ENCODE measurements at places on chromosomes 7 and 10. TPM values are rescaled to one million over a fixed set of nuclear protein-coding genes. Genes with fewer than 3 reads are reported as not detected.

- DNase-seq, result no peak
These were observed 73.1 kb downstream of the ADCYAP1R1 start for GRCh38 chr7:31125171-31125570.

The SPDYE16 gene
- total RNA-seq, result not detected

DNA sequence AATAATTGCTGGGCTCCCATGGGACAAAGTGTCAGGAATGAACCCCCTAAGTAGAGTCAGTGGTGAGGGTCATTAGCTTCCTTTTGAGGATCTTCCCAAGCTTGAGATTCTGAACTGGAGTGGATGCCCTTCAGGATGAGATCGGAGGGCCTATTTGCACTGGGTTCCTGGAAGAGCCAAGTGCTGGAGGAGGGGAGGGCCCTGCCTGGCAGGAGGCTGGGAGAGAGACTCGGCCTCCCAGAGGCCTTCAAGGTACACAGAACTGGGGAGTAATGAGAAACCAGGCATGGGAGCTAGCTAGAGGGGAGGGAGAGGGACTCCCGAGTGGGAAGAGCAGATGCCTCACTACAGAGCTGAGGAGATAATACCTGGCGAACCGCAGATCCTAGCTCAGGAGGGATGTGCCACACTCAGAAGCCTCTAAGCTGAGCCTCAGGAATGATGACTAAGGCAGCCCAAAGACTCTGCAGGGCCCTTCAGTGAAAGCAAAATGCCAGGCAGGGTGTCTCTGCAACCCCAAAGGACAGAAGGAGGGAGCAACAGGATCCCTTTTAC lies 9.4 kb downstream of the PDAP1 start:
- DNase-seq, result no peak

DNA sequence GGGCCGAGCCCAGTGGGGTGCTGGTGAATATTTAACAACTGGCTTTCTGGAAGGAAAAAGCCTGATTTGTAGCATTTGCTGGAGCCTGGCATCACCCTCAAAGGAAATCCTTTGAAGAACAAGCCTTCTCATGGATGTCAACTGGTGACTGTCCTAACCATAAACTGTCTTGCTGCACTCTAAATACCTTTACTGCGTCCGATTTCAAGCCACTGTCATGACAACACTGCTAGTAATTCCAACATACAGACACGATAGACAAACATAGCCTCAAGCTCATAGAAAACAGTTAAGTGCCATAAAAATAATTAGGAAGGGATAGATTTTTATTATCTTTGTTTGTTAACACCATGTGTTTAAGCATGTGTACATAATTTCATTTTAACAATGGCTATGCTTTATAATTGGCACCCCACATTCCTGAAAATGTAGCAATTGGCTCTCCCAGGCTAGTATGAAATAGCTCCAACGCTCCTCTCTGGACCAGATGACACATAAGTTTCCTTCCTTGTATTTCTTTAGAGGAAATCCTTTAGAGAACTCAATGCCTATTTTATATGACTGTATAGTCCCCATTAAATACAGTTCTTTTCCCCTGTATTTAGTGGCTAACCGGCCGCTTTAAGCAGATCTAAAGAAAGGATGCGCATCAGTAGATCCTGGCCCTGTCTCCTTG lies 273.4 kb downstream of the PRPF18 start:
- no peak for DNase-seq

GRCh38 chr7:139119486-139119849 lies 9.9 kb upstream of the ZC3HAV1 start:
- no peak for DNase-seq

- DNase-seq, result no peak
These were observed 239.5 kb upstream of the POT1 start for GRCh38 chr7:125169088-125169487.

DNA sequence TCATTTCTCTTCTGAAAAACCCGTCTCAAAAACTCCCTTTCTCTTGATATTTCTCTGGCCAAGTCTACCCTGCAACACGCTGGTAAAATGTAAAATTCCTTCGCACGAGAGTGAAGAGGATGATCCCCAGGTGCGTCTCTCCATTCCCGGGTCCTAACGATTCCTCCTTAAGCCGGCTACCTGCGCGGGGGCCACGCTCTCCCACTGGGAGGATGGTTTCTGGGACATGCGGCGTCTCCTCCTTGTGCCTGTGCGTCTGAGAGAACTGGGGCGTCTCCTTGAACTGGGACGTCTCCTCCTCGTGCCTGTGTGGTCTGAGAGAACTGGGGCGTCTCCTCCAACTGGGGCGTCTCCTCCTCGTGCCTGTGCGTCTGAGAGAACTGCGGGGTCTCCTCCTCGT lies 149.9 kb downstream of the WDR37 start:
- no peak for DNase-seq

- DNase-seq, result no peak
These were observed 353.7 kb downstream of the GLRX3 start for GRCh38 chr10:130489891-130490290.

- no peak for DNase-seq
These were observed 8.7 kb upstream of the EN2 start for GRCh38 chr7:155449008-155449868.

The ZP3 gene
- 0.86 TPM for total RNA-seq

The ZNF33A gene
- 13.2 TPM for total RNA-seq

DNA sequence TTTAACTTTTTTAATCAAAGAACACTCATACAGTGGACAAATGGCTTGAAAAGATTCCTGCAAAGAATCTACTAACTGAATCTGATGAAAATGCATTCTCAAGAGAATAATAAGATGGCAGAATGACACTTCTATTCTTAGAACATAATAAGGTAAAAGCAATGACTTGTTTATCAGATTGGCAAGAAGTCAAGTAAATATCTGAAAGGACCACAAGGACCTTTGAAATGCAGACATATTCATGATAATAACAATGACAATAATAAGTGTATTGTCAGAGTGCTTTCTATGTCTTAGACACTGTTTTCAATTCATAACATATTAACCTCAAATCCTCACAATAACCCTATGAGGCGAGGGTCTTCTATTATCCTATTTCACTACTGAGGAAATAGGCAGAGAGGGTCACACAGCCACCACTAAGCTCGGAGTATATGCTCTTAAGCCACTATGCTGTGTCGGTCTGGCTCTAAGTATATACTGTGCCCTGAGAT lies 10.6 kb downstream of the HACD1 start:
- no peak for DNase-seq

GRCh38 chr10:86922553-86922961 lies 34.9 kb downstream of the MMRN2 start:
- DNase-seq, result no peak

The SUN1 gene
- total RNA-seq, result 73.4 TPM

The FAM131B gene
- total RNA-seq, result 1.3 TPM

- no peak for DNase-seq
These were observed 184.3 kb upstream of the CTBP2 start for GRCh38 chr10:125344573-125345171.

DNA sequence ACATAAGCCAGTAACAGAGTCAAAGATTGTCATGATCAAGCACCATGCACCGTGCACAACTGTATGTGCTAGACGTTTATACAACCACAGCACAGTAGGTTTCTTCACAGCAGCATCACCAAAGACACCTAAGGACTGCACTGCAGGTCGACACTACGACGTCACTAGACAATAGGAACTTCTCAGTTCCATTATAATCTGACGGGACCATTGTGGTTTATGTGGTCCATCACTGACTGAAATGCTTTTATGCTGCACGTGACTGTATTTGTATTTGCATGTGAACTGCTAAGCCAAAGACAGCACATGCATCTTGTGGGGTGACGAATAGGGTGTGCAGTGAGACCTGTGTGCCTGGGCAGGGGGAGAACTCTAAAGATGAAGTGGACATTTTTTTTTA lies 164.9 kb downstream of the PARD3 start:
- DNase-seq, result no peak

GRCh38 chr7:89023206-89023605 lies 227.7 kb upstream of the TEX47 start:
- DNase-seq, result no peak

DNA sequence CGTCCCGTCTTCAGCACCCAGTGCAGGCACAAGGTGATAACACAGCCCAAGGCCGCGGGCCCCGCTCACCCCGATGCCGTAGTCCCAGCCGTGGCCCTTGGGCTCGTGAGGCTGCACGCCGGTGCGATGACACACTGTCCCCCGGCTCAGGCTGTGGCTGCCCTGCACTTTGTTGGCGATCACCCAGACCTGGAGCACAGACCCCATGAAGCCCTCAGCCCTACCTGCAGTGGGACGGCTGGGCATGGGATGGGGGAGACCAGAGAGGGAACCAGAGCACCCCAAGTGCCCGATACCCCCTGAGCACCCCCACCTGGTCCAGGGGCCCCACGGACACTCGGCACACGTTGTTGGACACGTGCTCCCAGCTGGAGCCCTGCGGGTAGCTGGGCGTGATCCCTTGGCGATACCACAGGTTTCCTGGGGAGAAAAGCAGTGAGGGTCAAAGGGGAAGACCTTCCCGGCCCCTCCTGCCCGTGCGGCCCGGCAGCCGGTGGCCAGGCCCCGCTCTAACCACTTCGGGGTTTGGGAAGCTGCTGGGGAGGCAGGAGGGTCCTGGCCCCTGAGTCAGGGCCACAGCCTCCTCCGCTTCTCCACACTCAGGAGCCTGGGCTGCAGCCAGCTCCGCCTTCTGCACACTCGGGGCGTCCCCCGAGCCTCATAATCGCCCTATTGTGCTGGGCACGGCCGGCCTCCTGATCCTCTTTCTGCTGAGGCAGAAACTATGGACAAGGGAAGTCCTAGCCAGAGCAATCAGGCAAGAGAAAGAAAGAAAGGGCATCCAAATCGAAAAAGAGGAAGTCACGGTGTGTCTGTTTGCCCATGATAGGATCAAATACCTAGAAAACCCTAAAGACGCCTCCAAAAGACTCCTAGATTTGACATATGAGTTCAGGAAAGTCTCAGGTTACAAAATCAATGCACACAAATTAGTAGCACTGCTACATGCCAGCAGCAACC lies 6.7 kb downstream of the BHLHA15 start:
- DNase-seq, result no peak
